ENCODE measurements at places on chromosomes 3 and 15. TPM values are rescaled to one million over a fixed set of nuclear protein-coding genes. Genes with fewer than 3 reads are reported as not detected.
A peak's percentile ranks its signal among the peaks of the same experiment; 100 is the strongest.

Gene MB21D2
- 3.7 TPM for total RNA-seq

Gene RTP3
- not detected for total RNA-seq

Gene TMEM212
- not detected for total RNA-seq

Gene ACAP2
- 17.8 TPM for total RNA-seq

Gene ITIH3
- total RNA-seq = 0.19 TPM

Gene TRANK1
- 10.3 TPM for total RNA-seq

Gene SLC6A11
- not detected for total RNA-seq

Gene ENTPD3
- total RNA-seq = 0.59 TPM

Gene XPC
- total RNA-seq = 18.3 TPM

DNA sequence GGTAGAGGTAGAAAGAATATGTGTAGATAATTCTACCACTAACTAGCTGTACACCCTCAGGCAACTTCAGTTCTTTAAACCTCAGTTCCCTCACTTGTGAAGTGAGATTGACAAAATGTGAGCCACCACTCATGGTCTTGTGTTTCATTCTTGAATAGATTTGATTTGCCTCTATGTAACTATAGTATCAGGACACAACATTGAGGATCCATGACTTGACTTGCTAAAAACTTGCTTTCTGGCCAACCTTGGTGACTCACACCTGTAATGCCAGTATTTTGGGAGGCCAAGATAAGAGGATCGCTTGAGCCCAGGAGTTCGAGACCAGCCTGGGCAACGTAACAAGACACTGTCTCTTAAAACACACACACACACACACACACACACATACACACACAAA lies 115.8 kb upstream of the FLNB start:
- DNase-seq = no peak
- peaks cover 5% of the 10 kb centered on the region for H3K4me1 ChIP-seq
- H3K4me3 ChIP-seq = peak overlapping the region; percentile 43
- no peaks in the 10 kb centered on the region for H3K27me3 ChIP-seq
- peak overlapping the region; percentile 74 for H3K27ac ChIP-seq
- H3K36me3 ChIP-seq = peaks cover 21% of the 10 kb centered on the region

DNA sequence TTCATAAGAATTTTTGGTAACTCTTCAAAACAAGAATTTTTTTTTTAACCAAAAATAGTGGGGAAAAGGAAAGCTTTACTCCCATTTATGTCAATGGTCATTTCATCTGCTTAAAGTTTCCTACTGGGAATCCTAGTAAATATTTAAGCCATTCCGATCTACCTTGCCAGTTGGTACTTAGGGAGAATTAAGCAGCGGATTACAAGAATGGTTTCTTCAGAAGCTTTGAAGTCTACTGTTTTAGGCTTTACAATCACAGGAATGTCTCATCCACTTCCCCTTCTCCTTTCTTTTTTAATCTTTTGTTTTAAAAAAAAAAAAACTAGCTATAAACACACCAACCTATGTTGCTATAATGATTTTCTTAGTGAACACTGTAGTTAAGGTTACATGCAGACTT lies 341.4 kb upstream of the ATP11B start:
- H3K36me3 ChIP-seq = no peaks in the 10 kb centered on the region
- H3K4me3 ChIP-seq = no peak overlapping the region
- DNase-seq = no peak
- H3K4me1 ChIP-seq = no peaks in the 10 kb centered on the region

GRCh38 chr3:149989307-149989706 lies 18.6 kb upstream of the PFN2 start:
- no peak overlapping the region for H3K27ac ChIP-seq
- H3K4me1 ChIP-seq = no peaks in the 10 kb centered on the region
- H3K27me3 ChIP-seq = no peaks in the 10 kb centered on the region
- DNase-seq = no peak
- no peaks in the 10 kb centered on the region for H3K36me3 ChIP-seq
- no peak overlapping the region for H3K4me3 ChIP-seq

GRCh38 chr3:18988614-18989229 lies 159.6 kb upstream of the KCNH8 start:
- no peaks in the 10 kb centered on the region for H3K4me1 ChIP-seq
- H3K27ac ChIP-seq = no peak overlapping the region
- H3K27me3 ChIP-seq = no peaks in the 10 kb centered on the region
- no peak overlapping the region for H3K4me3 ChIP-seq

GRCh38 chr3:73094951-73095350 lies 33.5 kb downstream of the EBLN2 start:
- H3K36me3 ChIP-seq = no peaks in the 10 kb centered on the region
- no peaks in the 10 kb centered on the region for H3K4me1 ChIP-seq
- no peak overlapping the region for H3K4me3 ChIP-seq
- DNase-seq = no peak
- H3K27ac ChIP-seq = no peak overlapping the region

DNA sequence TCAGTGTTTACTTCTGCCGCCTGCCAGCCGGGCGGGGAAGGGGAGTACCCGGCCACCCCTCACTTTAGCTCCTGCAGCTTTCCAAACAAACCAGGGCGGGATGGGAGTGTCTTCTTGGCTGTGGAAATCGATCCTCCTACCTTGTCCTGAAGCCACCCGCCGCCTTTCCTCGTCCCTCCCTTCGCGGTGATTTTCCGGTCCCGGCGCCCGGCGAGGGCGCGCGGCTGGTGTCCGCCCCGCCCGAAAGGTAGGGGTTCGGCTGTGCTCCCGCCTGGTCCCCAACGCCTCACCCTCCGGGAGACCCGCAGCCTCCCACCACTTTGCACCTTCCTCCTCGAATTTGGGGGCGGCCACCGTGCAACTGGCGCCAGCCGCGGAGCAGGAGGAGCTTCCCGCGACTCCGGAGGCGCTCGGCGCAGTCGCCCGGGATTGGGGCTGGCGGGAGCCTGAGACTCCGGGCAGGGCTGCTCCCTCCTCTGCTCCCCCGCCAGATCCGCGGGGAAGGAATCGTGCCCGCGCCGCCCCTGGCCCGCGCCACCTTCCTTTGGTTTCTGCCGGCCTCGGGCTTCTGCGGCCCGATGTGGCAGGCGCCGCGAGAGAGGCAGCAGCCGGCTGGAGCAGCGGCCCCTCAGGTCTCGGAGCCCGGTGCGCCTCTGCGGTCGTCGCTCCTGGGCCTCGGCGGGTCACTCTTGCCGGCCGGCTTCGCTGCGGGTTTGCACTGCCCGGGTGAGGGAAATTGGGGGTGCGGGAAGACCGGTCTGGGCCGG lies 30.7 kb upstream of the ST3GAL6 start:
- peaks cover 23% of the 10 kb centered on the region for H3K4me1 ChIP-seq
- H3K4me3 ChIP-seq = peak overlapping the region; percentile 78
- no peaks in the 10 kb centered on the region for H3K27me3 ChIP-seq
- DNase-seq = peak; percentile 70
- peak overlapping the region; percentile 91 for H3K27ac ChIP-seq

- no peaks in the 10 kb centered on the region for H3K27me3 ChIP-seq
- no peak overlapping the region for H3K27ac ChIP-seq
- H3K4me3 ChIP-seq = no peak overlapping the region
- H3K36me3 ChIP-seq = no peaks in the 10 kb centered on the region
- no peaks in the 10 kb centered on the region for H3K4me1 ChIP-seq
Observed at GRCh38 chr15:62989366-62990055, 53.0 kb upstream of the TPM1 start.

GRCh38 chr3:55721716-55722484 lies 234.8 kb upstream of the WNT5A start:
- DNase-seq = no peak
- H3K27me3 ChIP-seq = no peaks in the 10 kb centered on the region
- no peak overlapping the region for H3K27ac ChIP-seq
- no peaks in the 10 kb centered on the region for H3K4me1 ChIP-seq
- no peak overlapping the region for H3K4me3 ChIP-seq
- H3K36me3 ChIP-seq = no peaks in the 10 kb centered on the region

DNA sequence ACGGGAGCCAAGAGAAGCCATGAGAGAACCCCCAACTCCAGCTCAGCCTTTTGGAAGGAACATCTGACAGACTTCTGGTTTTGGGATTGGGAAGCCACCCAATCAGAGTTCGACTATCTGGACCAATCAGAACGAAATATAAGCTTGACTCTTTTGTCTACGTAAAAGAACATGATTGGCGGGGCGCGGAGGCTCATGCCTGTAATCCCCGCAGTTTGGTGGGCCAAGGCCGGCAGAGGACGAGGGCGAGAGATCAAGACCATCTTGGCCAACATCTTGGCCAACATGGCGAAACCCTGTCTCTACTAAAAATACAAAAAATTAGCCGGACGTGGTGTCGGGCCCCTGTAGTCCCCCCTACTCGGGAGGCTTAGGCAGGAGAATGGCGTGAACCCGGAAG lies 380.3 kb downstream of the TBL1XR1 start:
- no peak overlapping the region for H3K4me3 ChIP-seq
- H3K27ac ChIP-seq = no peak overlapping the region
- H3K27me3 ChIP-seq = no peaks in the 10 kb centered on the region
- DNase-seq = no peak
- H3K36me3 ChIP-seq = no peaks in the 10 kb centered on the region

DNA sequence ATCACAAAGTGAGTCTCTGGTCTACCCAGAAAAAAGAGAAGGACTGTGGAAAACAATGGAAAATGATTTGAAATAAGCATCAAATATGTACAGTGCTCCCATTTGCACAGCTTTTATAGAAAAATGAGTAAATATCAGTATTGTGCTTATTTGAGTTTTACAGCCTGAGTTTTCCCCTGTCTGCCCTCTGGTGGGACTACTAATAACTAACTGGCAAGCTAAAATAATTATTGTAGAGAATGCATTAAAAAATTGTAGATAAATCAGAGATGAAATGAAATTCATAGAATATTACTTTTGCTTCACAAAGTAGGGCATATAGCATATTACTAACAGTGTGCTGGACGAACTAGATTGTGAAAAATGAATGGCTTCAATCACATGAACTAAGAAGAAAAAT lies 287.1 kb downstream of the NAALADL2 start:
- DNase-seq = no peak
- no peaks in the 10 kb centered on the region for H3K4me1 ChIP-seq
- H3K27ac ChIP-seq = no peak overlapping the region
- H3K27me3 ChIP-seq = no peaks in the 10 kb centered on the region
- no peak overlapping the region for H3K4me3 ChIP-seq
- no peaks in the 10 kb centered on the region for H3K36me3 ChIP-seq

- no peaks in the 10 kb centered on the region for H3K27me3 ChIP-seq
- H3K4me3 ChIP-seq = no peak overlapping the region
- DNase-seq = no peak
Observed at GRCh38 chr3:128066114-128066513, 13.9 kb downstream of the SEC61A1 start.

DNA sequence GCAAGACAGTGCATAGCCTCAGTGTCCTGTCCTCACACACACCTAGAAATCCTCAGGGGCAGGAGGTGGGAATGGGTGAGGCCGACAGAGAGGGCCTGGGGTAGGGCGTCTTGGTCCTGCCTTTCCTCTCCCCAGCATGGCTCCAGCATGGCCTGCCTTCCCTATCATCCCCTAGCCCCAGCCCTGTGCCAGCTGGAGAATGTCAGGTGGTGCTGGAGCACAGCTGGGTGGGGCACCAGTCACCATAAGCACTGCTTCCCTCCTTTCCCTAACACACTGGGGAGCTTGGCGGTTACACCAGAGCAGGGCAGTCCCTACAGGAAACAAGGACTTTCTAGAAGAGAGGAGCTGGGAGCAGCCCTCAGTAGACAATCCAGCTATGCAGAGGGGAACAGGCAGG lies 236.8 kb downstream of the KLF13 start:
- no peaks in the 10 kb centered on the region for H3K27me3 ChIP-seq
- DNase-seq = no peak
- no peak overlapping the region for H3K27ac ChIP-seq
- no peaks in the 10 kb centered on the region for H3K4me1 ChIP-seq

DNA sequence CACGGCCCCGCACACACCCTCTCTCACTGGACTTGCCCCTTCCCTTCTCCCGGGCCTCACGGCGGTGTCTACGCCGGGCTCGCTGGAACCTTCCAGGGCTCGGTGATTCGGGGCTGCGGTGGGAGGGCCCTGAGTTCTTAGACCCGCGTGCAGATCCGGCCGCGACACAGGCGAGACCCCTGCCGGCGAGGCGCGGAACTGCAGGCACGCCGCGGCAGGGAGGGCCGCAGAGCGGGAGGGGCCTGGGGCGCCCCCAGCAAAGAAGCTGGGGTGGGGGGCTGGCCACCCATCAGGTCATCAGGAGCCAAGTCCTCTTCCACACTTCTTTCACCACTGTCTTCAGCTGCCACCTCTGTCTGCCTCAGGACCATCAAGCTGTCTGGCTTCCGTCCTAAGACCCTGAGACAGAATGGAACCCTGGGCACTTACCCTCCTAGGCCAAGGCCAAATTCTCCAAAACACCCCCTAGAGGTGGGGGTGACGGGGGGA lies 164.5 kb downstream of the XXYLT1 start:
- H3K27me3 ChIP-seq = no peaks in the 10 kb centered on the region
- H3K4me3 ChIP-seq = no peak overlapping the region
- peak; percentile 70 for DNase-seq
- no peaks in the 10 kb centered on the region for H3K36me3 ChIP-seq
- H3K27ac ChIP-seq = no peak overlapping the region
- H3K4me1 ChIP-seq = peaks cover 25% of the 10 kb centered on the region

GRCh38 chr3:158169091-158169491 lies 59.2 kb downstream of the RSRC1 start:
- no peak overlapping the region for H3K27ac ChIP-seq
- no peak for DNase-seq
- H3K4me1 ChIP-seq = peaks cover 14% of the 10 kb centered on the region
- no peaks in the 10 kb centered on the region for H3K36me3 ChIP-seq
- no peak overlapping the region for H3K4me3 ChIP-seq

- no peak for DNase-seq
- no peaks in the 10 kb centered on the region for H3K27me3 ChIP-seq
- no peaks in the 10 kb centered on the region for H3K36me3 ChIP-seq
- no peak overlapping the region for H3K27ac ChIP-seq
- H3K4me1 ChIP-seq = no peaks in the 10 kb centered on the region
- no peak overlapping the region for H3K4me3 ChIP-seq
Observed at GRCh38 chr15:92288755-92289154, 104.9 kb upstream of the ST8SIA2 start.

- no peak for DNase-seq
- no peaks in the 10 kb centered on the region for H3K27me3 ChIP-seq
- H3K36me3 ChIP-seq = no peaks in the 10 kb centered on the region
- H3K27ac ChIP-seq = no peak overlapping the region
Observed at GRCh38 chr15:47674586-47675232, 42.6 kb upstream of the SEMA6D start.

DNA sequence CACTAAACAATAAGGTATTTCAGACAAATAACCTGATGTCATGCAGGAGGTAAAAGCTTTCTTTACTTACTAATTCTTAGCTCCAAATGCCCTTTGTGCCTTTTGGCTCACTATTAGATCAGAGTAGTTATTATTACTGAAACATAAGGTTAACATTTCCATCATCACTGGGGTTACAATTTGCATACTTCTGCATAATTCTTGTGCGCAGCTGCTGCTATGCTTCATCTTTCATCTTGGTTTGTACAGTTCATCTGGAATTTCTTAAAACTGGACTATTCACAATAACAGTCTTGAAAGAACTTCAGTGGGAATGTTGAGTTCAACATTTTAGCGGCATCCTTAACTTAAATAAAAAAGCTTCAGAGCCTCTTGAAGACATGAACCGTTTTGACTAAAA lies 383.2 kb upstream of the ADAMTS9 start:
- no peaks in the 10 kb centered on the region for H3K27me3 ChIP-seq
- no peak overlapping the region for H3K4me3 ChIP-seq
- H3K36me3 ChIP-seq = no peaks in the 10 kb centered on the region
- no peaks in the 10 kb centered on the region for H3K4me1 ChIP-seq
- no peak for DNase-seq

Data from right atrium auricular region (tissue), 2 donors.